ENCODE measurements at places on chromosomes 2 and 18.
A peak's percentile ranks its signal among the peaks of the same experiment; 100 is the strongest.

DNA sequence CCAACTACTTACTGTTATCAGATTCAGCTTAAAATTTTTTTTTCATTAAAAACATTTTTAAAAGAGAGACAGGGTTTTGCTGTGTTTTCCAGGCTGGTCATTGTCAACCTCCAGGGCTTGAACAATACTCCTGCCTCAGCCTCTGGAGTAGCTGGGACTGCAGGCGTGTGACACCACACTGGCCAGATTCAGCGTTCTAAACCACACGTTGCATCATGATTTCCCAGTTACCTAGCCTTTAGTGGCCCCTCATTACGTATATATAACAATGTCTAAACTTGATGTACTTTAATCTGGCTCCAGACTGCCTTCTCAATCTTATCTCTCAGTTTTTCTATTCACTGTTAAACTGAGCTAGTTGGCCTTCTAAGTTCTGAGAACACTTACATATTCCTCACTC is 89.6 kb downstream of the COMMD1 start:
- no peak for DNase-seq

DNA sequence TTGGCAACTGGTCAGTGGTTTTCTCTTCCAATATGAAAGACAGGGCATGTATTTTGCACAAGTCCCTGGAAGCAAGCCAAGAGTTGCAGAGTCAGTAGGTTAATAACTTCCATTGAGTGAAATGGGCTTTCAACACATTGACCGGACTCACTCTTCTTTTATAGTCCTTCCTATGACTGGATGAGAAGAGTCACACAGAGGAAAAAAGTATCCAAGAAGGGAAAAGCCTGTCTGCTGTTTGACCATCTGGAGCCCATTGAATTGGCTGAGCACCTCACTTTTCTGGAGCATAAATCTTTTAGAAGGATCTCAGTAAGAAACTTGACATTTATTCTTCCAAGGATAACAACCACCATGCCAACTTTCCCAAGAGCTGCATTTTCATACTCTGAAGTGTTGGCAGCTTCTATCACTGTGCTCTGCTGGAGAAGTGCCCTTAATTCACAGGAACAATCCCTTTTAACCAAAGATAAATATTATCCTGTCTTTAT is 45.4 kb downstream of the RASGRP3 start:
- DNase-seq, result peak; percentile 90

GRCh38 chr2:49770919-49771318 is 616.6 kb upstream of the FSHR start:
- peak; percentile 41 for DNase-seq

- DNase-seq, result no peak
These were observed 141.8 kb downstream of the ACKR3 start for GRCh38 chr2:236711440-236711839.

DNA sequence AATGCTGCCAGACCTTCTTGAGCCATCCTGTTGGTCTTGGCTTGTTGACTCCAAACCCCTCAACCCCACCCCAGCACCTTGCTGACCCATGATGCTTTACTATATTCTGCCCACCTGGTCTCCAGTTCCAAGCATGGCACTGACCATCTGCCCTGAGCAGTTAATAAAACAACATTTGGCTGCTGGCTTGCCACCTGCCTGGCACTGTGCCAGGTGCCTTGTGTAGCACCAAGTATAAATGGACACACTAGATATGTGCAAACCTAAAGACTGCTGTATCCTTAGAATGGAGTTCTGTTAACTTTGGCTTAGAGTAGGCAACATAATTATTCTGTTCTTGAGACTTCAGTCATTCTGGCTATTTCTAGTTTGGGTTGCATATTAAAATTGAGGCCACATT is 91.4 kb downstream of the ACSL3 start:
- DNase-seq, result no peak

- no peak for DNase-seq
These were observed 37.7 kb upstream of the INHBB start for GRCh38 chr2:120308038-120308910.

DNA sequence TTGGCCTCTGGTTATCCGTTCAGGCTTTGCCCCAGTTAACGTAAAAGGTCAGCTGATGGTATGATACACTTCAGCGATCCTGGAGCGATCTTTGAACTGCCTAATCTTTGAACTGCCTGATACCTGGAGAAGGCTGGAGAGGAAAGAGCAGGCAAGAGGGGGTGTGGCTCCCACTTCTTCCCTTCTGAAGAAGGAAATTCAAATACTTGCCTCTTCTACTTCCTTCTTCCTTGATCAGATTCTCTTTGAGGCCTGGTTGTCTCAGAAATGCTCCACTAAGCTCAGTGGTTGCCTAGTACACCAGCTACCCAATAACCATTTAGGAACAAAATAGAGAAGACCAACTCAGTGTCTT is 619 bp downstream of the GALM start:
- DNase-seq, result no peak

DNA sequence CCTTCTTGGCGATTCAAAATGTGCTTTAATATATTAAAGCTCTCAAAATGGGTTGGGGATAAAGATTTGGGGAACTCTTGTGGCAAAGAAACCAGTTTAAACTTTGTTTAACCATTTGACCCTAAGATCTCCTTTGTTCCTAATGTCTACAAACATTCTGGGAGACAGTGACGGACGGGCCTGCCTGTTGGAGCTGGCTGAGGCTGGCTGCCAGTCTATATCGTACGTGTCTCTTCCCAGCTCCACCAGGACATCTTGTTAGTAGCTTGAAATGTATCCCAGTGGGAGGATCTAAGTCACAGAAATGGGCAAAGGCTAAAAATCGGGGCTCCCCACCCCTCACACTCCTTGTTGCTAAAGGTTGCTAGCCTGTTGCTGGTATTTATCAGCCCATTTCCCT is 30.7 kb downstream of the ZNF532 start:
- DNase-seq, result no peak

DNA sequence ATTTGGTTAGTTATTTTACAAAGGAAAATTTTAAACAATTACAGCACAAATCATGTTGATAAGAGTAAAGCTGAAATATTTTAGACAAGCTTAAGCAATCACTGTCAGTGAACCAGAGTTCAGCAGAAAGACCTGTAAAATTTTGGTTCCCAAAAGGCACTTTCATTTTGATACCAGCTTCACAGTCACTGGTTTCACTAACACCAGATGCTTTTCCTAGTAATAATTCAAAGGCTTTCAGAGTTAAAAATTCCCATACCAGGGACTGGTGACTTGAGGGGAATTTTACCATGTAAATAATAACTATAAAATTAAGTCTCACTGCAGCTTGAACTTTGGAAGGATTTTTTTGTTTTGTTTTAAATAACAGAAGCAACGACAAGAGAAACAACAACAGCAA is 102.3 kb upstream of the CD302 start:
- no peak for DNase-seq

DNA sequence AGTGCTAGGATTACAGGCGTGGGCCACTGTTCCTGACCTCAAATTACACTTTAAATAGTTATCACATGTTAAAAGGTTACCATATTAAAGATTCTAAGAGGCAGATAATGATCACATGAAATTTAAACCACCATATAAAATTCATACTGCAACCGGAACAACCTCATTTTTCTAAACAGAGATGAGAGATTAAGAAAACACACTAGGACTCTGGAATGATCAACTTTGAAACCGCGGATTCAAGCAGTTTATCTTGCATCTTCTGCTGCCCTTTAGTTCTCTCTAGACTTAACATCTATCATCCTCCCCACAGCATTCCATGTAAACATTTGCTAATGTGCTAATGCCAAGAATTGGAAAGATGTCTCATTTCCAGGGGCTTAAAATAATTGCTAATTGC is 115.8 kb downstream of the PIGN start:
- peak; percentile 13 for DNase-seq

DNA sequence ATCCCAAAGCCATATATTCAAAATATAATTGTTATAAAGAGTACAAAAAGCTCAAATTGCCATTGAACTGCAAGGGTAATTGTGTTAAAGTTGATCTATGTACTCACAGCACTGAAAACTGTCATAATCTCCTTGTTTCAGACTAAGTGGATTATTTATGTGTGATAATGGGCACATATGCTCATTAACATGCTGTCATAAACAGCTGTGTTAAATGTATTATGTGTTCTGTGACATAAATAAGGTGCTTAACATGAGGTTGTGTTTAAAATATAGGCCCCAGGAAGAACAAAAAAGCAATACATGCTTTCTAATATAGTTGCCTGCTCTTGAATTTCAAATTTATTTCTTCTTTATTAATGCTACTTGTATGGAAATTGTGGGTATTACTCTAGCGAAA is 409.5 kb downstream of the DCC start:
- DNase-seq, result no peak

- DNase-seq, result peak; percentile 68
These were observed 12.4 kb downstream of the SLC8A1 start for GRCh38 chr2:40439473-40439872.

DNA sequence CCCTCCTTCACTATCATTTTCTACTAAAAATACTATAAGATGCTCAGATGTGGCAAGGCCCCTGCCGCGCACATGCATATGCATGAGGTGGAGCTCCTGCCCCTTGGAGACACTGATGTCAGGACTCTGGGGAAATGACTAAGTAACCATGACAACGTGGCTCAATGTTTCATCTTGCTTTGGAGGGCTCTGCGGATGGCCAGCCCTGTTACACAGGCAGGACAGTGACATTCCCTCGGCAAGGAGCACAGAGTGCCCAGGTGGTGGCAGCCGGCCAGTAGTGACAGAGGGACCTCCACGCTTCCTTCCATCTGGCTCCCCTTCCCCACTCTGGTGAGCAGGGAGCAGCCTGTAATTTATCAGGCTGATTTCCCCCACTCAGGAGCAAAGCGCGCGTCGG is 364.1 kb downstream of the SS18 start:
- DNase-seq, result peak; percentile 82

DNA sequence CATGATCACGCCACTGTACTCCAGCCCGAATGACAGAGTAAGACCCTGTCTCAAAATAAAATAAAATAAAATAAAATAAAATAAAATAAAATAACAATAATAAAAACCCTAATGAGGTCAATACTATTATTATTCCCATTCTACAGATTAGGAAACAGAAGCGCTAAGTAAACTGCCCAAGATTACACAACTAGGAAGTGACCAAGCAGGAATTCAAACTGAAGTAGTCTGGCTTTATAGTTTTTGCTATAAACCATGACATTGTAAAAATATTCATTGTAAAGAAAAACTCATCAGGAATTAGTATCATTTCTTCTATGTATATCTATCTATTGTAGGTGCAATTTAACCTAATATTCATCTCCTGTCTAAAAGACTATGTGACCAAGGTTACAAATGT is 1.2 kb downstream of the PLEKHM3 start:
- DNase-seq, result no peak

- peak; percentile 81 for DNase-seq
These were observed 123.5 kb downstream of the MBD2 start for GRCh38 chr18:54100920-54101470.

- no peak for DNase-seq
These were observed 62.5 kb downstream of the SERTAD2 start for GRCh38 chr2:64591188-64591587.

DNA sequence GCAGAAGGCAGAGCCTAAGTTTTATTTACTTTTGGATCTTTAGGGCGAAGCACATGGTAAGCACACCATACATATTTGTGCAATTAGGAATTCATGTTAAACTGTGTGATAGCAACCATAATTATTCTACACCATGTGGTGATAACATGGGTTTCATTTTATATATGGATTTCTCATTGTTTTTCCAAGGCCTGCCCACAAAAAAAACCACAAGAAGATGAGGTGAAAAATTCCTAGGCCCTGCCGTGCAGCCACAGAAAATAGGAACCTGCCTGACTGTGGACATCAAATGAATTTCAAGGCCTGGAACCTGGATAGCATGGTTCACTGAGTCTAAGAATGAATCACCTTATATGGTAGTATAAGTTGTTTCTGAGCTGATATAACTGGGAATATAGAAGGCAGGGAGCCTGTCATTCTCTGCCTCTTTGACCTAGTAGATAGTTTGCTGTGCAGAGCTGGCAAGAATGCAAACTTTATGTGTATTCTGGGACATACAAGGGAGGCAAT is 22.4 kb upstream of the SSB start:
- peak; percentile 49 for DNase-seq

DNA sequence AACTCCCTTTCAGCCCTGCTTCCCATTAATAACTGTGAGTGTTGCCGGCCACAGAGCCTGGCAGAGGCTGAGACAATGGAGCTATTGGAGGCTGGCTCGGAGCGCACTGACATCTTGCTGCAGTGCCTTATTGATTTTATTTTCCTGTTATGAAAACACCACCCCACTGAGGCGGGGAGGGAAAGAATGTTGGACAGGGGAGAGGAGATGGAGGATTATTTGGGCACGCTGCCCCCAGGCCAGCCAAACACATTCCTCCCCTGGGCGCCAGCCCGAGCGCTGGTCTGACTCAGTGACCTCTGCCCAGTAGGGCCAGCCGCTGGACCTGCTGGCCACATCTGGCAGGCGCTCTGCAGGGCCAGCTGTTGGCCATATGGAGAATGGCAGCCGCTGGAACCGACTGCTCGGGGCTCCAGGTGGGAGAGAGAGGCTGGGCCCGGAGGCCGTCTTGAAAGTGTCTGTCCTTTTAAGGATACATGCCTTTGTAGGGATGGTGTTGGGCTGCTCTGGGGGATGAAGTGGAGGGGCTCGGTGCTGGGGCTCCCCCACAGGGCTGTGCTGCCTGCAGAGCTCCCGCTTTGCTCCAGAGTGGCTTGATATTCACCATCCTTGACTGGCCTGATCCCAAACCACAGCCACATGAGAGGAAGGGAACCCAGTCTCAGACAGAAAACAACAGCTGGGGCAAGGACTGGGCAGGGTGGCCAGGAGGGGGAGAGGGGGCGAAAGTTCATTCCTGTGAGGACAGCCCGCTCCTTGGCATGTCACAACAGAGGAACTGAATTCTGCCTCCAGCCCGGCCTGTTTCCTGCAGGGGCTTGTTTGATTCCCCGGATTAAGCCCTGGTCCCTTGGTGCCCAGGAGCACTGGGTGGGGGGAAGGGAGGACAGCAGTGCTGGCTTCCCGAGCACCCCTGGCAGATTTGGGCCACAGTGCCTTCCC is 179.0 kb downstream of the KLHL29 start:
- DNase-seq, result peak; percentile 58

- peak; percentile 92 for DNase-seq
These were observed 72.7 kb downstream of the NXPH2 start for GRCh38 chr2:138707392-138708074.

DNA sequence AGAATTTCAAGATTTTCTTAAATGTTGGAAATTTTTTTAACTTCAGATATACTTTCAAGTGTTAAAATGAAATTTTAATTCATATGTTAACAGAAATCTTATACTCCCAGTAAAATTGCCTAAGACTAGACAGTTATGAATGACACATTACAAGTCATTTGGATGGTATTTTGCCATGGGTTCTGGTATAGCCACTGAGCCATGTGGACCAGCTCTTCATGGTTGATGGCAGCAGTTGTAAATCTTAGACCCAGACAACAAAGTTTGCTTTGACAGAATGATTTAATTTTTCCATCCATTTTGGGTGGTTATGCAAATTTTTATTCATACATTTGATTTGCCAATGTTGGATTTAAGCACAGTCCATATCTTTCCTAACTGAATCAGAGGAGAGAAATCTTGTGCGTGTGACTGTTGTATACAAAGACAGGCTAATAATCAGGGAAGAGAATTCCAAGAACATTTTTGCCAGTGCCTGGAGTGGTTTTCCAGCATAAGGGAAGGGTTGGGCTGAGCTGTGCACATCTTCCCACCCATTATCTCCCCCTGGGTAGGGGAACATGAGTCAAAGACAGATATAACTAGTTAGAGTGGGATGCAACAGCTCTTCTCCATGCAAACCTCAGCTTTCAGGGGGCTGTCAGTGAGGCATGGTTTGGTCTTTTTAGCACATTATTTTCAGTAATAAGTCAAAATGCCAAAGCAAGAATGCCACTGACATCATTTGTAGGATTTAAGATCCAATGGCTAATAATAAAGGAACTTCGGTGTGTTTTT is 28.1 kb upstream of the INPP4A start:
- no peak for DNase-seq
